NCI-H1105 treated with DMSO at 0.1 percent for 48 hours (cell line): ENCODE measurements at places on chromosomes 1 and 21.

DNA sequence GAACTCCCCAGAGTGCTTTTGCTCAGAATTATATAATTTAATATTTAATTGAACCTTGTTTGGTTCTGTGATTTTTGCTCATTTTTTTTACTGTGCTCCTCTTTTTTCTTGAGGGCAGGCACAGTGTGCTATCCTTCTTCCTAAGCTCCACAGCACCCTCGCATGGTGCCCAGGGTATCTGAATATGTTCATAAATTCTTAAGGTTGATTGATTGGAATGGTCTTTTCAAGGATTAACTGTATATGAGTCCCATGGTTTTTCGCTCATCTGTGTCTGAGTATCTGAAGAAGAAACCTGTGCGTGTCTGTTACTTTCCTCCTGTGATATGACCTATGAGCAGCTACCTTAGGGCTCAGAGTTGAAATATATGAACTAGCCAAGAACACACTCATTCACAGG lies 393.7 kb downstream of the HLX start:
- no peak for DNase-seq

- no peak for DNase-seq
Observed at GRCh38 chr21:35190201-35190701, 141.1 kb upstream of the RUNX1 start.

GRCh38 chr1:231162297-231162969 lies 575 bp downstream of the TRIM67 start:
- DNase-seq: peak; percentile 13

DNA sequence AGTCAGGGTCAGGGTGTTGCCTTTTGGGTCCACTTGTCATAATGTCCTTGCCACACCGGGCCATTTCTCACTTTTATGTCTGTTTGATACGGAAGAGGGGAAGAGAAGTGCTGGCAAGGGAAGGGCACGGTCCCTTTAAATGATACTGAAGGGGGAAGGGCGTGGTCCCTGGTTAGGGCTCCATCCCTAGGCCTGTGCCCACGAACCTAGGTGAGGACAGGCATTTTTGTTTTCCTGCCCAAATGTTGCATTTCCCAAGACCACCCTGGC lies 25.2 kb downstream of the B3GALT5 start:
- no peak for DNase-seq
